ENCODE measurements at places on chromosomes 3 and 15.

- DNase-seq: no peak
Observed at GRCh38 chr15:78620021-78620526, 722 bp downstream of the CHRNA3 start.

GRCh38 chr3:129827765-129828164 lies 65.7 kb downstream of the TMCC1 start:
- DNase-seq: no peak

- no peak for DNase-seq
Observed at GRCh38 chr3:46972396-46972795, 4.1 kb downstream of the CCDC12 start.

DNA sequence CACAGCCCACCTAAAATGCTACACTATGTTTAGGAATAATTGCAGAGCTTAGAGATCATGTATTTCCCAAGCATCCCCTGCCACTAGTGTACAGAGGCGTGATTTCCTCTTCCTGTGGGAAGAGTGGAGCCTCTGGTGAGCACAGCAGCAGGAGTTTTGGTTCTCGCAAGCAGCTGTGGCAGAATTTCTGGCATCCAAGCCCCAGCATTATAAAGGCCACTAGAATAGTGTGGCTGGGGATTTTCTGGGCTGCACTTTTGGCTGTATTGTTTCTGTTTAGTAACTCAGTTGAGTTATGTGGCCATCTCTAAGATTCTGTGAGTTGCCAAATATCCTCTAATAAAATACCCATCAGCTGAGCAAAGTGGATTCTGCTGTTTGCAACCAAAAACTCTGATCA lies 64.7 kb downstream of the GPR176 start:
- DNase-seq: no peak

DNA sequence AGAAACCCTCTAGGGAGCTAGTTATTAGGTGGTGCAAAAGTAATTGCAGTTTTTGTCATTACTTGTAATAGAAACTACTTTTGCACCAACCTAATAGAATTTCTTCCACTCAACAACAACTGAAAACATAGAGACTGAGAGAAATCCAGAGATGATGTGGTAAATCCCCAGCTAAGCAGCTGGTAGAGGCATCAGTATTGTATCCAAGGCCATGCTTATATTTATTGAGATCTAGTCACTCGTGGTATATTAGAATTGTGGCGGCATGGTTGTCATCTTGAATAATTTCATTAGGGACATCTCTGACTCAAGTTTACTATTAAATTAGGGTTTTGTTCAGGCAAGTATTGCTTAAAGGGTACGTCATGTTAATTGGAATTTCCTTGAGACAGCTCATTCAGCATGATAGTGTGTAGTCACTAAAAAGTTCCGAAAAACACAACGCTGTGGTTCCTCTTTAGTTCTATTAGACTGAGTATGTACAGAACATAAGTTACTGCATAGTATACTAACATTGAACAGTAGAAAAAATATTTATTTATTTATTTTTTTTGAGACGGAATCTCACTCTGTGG lies 35.3 kb downstream of the PAK2 start:
- no peak for DNase-seq

Data from activated CD4-positive, alpha-beta T cell treated with anti-CD3 and anti-CD28 coated beads for 24 hours (primary cell).